Bronchial epithelial cell (primary cell): ENCODE measurements at places on chromosomes 7 and 10.

- no peak for DNase-seq
Observed at GRCh38 chr10:125115409-125115808, 45.0 kb downstream of the CTBP2 start.

DNA sequence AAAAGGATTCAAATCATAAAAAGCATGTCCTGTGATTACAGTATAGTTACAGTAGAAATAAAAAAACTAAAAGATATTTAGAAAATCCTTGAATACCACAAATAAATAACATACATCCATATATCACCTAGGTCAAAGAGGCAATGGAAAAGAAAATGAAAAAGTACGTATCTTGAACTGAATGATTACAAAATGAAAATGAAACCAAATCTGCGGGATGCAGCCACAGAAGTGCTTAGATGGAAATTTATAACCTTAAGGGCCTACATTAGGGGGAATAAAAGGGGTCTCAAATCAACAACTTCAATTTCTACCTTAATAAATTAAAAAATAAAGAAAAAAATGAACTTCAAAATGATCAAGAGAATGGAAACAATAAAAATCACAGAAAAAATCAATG lies 879.0 kb upstream of the CELF2 start:
- DNase-seq: no peak

GRCh38 chr7:87877366-87878040 lies 1.2 kb downstream of the DBF4 start:
- peak; percentile 10 for DNase-seq

GRCh38 chr7:43639858-43640491 lies 57.1 kb downstream of the STK17A start:
- peak; percentile 61 for DNase-seq

GRCh38 chr10:59945590-59945989 lies 39.2 kb upstream of the CCDC6 start:
- peak; percentile 29 for DNase-seq

DNA sequence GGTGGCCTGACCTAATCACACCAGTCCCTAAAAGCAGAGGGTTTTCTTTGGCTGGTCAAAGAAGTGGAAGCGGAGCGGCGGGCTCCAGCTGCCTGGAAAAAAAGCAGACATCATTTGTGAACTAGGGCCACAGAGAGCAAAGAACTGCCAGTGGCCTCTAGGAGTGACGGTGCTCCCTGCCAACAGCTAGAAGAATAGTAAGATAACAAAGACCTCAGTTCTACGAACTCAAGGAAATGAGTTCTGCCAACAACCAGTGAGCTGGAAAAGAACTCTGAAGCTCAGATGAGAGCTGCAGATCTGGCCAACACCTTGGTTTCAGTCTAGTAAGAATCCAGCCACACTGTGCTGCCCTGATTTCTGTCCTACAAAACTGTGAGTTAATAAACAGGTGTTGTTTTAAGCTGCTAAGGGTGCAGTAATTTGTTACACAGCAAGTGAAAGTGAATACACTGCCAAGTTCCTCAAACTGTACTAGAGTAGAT lies 178.0 kb downstream of the SRPK2 start:
- no peak for DNase-seq

GRCh38 chr10:128723631-128724205 lies 597.5 kb upstream of the MKI67 start:
- DNase-seq: no peak

DNA sequence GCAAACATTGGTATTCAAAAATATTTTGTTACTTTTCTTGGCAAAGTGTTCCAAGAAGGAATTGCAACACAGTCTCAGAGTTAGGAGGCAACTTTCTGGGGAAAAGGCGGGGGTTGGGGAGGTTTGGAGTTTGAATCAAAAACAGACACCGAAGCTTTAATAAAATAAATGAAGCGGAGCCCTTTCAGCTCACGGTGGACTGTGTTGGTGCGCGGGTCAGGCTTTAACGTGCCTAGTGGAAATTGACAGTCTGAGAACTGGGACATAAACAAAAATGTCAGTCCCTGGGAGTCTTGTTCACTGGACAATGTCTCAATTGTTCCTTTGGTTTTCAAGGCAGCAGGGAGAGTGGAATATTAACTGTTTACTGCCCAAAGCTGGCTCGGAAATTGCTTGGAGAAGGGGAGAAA lies 109.3 kb downstream of the TCF7L2 start:
- DNase-seq: no peak

GRCh38 chr7:101399759-101400158 lies 37.1 kb downstream of the COL26A1 start:
- DNase-seq: no peak

DNA sequence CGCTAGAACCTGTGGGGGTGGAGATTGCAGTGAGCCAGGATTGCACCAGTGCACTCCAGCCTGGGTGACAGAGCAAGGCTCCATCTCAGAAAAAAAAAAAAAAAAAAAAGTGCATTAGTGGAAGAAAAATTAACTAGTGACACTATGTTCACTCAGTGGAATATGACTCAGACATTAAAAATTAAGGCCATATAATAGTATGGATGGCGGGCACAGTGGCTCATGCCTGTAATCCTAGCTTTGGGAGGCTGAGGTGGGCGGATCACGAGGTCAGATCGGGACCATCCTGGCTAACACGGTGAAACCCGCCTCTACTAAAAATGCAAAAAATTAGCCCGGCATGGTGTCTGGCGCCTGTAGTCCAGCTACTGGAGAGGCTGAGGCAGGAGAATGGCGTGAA lies 3.4 kb downstream of the PHYH start:
- no peak for DNase-seq

DNA sequence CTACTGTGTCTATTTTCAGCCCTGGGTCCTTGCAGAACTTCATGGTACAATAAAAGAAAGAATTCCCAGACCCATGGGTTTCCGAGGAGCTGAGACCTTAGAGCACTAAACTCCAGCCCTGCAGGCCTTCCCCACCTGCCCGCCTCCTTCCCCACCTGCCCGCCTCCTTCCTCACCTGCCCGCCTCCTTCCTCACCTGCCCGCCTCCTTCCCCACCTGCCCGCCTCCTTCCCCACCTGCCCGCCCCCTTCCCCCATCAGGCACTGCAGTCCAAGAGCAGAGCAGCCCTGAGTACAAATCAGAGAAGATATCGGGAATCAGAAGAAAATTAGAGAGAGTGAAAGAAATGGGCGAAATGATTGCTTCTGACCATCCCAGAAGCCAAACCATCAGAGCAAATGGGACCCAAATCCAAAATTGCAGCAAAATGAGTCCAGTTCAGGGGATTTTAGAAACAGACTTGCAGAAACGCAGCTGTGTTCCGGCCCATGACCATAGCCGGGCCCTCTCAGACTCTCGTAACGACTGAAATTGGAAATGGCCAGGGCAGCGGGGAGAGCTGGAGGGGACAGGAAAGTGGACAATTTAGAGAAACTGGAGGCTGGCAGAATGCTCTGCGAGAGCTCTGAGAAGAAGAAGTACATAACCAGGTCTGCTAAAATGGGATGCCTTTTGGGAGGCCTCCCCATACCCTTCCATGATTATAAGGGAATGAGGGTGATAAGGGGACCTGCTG lies 568.4 kb downstream of the TCERG1L start:
- DNase-seq: no peak

GRCh38 chr7:104530251-104530650 lies 201.8 kb downstream of the LHFPL3 start:
- no peak for DNase-seq

DNA sequence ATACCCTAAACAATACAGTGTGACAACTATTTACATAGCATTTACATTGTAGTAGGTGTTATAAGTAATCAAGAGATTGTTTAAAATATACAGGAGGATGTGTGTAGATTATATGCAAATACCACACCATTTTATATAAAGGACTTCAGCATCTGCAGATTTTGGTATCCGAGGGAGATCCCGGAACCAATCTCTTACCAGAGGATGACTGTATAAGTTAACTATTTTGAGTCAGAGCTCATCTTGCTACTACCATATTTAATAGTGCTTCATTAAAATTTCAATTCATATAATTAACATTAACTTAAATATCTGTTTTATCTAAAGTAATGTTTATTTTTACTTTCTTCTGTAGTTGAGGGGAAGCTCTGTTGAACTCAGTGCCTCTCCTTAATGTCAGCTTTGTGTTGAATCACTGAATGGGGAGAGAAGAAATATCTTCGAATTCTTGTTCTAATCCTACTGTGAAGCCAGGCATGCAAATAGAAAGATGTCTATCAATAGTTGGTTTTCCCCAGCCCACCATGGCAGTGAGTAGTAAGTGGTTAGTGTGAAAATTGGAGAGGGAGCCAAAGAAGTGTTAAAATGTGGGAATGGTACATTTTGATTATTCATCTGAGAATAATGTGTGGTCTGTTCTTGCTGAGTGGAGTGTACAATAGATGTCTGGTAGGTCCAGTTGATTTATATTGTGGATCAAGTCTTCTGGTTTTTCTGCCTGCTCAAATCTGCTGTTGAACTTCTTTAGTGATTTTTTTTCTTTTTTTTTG lies 90.1 kb upstream of the CYP26C1 start:
- DNase-seq: no peak

- DNase-seq: no peak
Observed at GRCh38 chr10:122303271-122304053, 32.4 kb downstream of the BTBD16 start.

DNA sequence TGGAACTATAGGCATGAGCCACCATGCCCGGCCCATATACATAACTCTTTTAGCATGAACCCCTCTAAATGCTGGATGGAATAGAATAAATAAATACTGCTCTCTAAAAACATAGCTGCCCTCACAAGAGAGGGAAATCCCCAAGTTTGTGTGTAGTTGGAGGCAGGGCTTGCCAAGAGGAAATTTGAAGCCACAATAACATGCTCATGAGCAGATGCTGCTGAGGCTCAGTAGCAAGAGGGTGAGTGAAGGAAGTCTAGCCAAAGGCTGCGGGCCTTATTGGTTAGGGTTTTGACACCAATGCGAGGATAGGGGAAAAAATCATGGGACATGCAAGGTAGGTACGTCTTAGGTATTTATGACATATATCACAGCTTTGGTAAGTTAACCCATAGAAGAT lies 17.3 kb downstream of the TPK1 start:
- DNase-seq: peak; percentile 3

DNA sequence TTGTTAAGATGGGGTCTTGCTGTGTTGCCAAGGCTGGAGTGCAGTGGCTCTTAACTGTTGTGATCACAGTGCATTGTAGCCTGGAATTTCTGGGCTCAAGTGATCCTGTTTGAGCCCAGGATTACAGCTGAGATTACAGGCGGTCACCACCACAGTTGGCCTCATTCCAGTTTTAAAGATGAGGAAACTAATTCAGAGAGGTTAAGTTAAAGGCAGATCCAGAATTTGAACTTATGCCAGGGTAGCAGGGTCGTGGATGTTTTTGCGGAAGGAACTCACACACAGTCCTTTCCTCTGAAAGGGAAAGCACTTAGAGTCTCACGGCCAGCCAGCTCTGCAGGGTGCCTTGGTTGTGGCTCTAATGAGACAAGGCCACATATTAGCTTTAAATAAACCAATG lies 84.7 kb downstream of the MMRN2 start:
- DNase-seq: no peak

DNA sequence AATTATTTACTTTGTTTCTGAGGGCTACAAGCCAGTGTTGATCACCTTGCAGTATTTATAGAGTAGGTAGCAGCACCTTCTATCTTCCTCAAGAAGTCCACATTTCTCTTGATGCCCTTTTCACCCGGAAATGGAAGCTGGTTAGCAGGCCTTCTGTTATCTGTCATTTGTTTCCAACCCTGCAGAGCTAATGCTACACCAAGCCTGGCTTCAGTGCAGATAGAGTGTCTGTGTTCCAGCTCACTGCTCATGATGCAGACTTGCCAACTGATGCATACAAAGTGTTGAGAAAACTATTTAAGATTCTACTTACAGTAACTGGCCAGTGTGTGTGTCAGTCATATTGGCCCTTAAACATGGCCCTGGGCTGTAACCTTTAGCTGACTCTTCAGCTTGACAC lies 301.0 kb downstream of the LHFPL3 start:
- no peak for DNase-seq
